ENCODE measurements at places on chromosomes 7 and 10.

DNA sequence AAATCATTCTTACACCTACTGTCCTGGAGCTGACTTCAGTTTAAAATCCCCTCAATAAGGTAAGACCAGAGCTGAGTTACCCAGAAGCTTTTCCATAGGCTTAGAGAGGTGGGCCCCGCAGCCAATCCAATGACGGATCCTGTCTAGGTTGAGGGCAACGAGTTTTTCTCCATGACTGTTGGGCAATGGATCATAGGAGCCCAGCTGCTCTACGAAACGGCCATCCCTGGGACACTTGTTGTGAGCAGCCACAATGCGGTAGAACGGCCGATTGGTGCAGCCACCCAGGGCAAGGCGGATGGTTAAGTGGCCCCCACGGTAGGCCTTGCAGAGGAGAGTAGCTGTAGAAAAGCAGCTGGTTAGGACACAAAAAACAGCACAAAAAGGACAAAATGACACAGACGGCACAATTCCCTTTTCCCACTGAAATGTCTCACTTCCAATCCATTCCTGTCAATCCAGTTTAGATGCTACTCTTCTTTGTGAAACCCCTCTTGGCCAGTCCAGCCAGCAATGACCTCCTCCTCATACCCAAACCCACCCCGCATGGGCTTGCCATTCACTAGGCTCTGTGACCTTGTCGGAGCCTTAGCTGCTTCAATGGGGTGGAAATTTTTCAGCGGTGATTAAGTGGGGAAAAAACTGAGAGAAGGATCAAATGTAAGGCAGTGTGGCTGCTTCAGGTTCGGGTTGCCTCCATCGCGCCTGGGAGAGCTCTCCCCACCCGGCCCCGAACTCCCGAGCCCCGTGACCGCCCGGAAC is 580 bp downstream of the MRPS16 start:
- peaks cover 28% of the 10 kb centered on the region for H3K36me3 ChIP-seq
- no peaks in the 10 kb centered on the region for H3K27me3 ChIP-seq
- peak overlapping the region; percentile 89 for H3K27ac ChIP-seq

DNA sequence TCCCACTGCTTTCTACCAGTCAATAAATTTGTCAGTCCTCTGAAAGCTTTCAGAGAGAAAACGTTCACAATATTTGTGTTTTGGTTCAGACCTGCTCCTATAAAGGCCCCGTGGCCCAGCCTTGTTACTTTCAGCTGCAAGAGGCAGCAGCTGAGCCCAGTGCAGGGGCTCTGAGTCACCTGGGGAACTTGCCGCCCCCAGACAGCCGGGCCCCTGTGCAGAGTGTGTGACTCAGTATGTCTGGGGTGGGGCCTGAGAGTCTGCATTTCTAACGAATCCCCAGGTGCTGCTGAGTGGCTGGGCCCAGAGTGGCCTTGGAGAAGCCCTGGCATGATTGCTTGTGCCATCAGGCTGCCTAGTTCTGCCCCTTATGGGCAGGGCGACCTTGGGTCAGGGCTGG is 303.5 kb downstream of the PAXIP1 start:
- peaks cover 5% of the 10 kb centered on the region for H3K4me1 ChIP-seq
- H3K4me3 ChIP-seq, result no peak overlapping the region
- H3K27ac ChIP-seq, result no peak overlapping the region
- peak; percentile 37 for DNase-seq
- H3K36me3 ChIP-seq, result no peaks in the 10 kb centered on the region
- H3K27me3 ChIP-seq, result no peaks in the 10 kb centered on the region

- DNase-seq, result no peak
- no peak overlapping the region for H3K27ac ChIP-seq
- H3K4me3 ChIP-seq, result no peak overlapping the region
- H3K4me1 ChIP-seq, result no peaks in the 10 kb centered on the region
- no peaks in the 10 kb centered on the region for H3K36me3 ChIP-seq
- no peaks in the 10 kb centered on the region for H3K27me3 ChIP-seq
These were observed 52.8 kb downstream of the ABLIM1 start for GRCh38 chr10:114605155-114605797.

GRCh38 chr7:101138213-101138870 is 11.4 kb downstream of the SERPINE1 start:
- H3K27ac ChIP-seq, result peak overlapping the region; percentile 98
- H3K27me3 ChIP-seq, result no peaks in the 10 kb centered on the region
- peaks cover 45% of the 10 kb centered on the region for H3K4me1 ChIP-seq
- peak overlapping the region; percentile 33 for H3K4me3 ChIP-seq

- no peaks in the 10 kb centered on the region for H3K27me3 ChIP-seq
- no peak overlapping the region for H3K27ac ChIP-seq
- H3K4me3 ChIP-seq, result no peak overlapping the region
- DNase-seq, result no peak
These were observed 11.0 kb downstream of the PHKG1 start for GRCh38 chr7:56081626-56082340.

DNA sequence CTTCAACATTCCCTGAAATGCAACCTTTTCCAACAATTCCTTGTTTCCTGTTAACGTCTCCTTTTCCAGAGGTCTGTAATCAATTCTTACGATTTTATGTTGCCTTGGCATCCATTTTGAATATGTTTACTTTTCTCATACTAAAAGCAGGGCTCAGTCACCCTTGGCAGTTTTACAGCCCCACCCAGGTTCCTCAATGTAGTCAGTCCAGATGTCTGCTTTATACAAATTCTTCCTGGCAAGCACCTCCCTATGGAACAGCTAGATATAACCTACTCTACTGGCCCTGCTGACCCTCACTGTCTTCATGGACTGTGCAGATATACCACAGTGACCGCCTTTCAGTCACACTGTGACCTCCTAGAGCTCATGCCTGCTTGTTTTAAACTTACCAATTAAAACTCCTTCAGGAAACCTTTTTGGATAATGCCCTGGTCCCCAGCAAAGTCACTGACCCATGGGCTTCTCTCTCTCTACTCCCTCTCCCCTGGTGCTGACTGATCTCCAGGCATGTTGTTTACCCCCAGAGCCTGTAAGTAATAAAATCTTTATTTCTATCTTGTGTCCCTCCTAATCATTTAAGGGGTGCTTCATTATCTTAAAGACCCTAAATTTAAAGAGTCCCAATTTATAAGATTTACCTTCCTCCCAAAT is 147.1 kb upstream of the STEAP1 start:
- no peak overlapping the region for H3K27ac ChIP-seq
- H3K4me1 ChIP-seq, result no peaks in the 10 kb centered on the region
- no peaks in the 10 kb centered on the region for H3K36me3 ChIP-seq
- no peak for DNase-seq
- no peaks in the 10 kb centered on the region for H3K27me3 ChIP-seq

- H3K4me3 ChIP-seq, result no peak overlapping the region
- H3K27ac ChIP-seq, result no peak overlapping the region
- no peaks in the 10 kb centered on the region for H3K36me3 ChIP-seq
- no peak for DNase-seq
- H3K4me1 ChIP-seq, result no peaks in the 10 kb centered on the region
- H3K27me3 ChIP-seq, result peaks cover 17% of the 10 kb centered on the region
These were observed 294.7 kb upstream of the PITRM1 start for GRCh38 chr10:3467052-3467951.

DNA sequence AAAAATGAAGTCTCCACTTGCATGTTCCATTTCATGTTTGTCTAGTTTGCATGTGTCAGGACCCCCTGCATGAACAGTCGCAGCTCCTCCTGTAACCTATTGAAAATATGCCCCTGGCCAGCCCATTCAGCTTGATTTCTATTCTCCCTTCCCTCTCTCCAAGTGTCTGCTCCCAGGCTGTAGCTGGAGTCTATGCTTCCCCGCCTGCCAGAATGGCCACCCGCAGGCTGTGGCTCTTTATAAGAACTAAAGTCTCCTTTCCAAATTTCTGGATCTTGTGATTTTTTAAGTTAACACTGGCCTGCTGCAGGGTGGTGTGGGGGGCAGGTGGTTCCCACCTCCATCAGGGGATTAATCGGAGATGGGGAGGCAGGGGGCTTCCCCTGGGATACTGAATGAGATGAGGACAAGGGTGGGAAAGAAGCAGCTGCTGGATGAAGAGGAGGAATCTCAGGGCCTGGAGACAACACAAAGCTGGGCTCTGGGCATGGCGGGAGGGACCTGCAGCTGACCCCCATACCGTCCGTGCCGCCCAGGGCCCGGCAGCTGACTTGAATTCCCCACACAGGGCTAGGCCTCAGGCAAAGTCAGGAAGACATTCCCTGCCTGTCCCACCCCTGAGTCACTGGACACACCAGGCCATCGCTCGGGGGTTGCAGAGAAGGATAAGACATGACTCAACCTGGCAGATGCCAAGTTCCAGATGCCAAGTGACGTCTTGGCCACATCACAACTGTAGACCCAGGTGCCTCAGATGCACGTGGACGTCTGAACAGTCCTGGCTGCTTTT is 399.5 kb upstream of the FOXK1 start:
- no peak overlapping the region for H3K4me3 ChIP-seq
- no peaks in the 10 kb centered on the region for H3K36me3 ChIP-seq
- DNase-seq, result no peak
- H3K27me3 ChIP-seq, result peaks cover 2% of the 10 kb centered on the region
- no peaks in the 10 kb centered on the region for H3K4me1 ChIP-seq

DNA sequence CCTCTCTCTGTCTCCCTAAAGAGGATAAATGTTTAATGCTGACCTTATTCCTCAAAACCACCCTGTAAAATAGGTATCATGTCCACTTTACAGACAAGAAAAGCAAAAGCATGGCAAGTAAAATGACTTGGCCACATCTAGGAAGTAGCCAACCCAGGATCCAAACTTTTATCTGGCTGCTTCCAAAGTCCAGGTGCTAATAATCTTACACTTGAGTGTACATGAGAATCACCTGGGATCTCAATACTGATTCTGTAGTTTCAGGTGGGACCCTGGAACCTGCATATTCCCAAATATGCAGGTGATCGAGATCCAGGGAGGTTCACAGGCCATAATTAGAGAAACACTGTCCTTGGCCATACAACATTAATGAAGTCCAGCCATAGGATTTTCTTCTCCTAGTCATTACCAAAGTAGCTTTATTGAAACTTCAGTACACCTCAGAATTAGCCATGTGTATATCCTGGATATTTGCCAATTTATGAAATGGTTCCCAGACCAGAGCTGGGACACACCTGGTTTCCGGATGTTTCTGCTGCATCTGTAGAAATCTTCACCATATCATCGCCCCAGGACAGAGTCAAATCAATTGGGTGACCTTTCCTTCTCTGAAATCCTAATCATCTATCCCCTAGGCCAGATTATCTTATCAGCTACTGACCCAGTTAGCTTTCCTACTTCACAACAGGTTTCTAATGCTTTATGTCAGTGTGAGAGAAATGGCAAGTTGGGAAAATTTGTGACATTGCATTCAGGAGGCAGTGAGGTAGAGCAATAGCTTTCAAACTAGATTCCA is 119.1 kb upstream of the KMT2E start:
- H3K36me3 ChIP-seq, result no peaks in the 10 kb centered on the region
- H3K27ac ChIP-seq, result no peak overlapping the region
- no peak for DNase-seq
- H3K4me1 ChIP-seq, result no peaks in the 10 kb centered on the region
- no peak overlapping the region for H3K4me3 ChIP-seq
- peaks cover 24% of the 10 kb centered on the region for H3K27me3 ChIP-seq

DNA sequence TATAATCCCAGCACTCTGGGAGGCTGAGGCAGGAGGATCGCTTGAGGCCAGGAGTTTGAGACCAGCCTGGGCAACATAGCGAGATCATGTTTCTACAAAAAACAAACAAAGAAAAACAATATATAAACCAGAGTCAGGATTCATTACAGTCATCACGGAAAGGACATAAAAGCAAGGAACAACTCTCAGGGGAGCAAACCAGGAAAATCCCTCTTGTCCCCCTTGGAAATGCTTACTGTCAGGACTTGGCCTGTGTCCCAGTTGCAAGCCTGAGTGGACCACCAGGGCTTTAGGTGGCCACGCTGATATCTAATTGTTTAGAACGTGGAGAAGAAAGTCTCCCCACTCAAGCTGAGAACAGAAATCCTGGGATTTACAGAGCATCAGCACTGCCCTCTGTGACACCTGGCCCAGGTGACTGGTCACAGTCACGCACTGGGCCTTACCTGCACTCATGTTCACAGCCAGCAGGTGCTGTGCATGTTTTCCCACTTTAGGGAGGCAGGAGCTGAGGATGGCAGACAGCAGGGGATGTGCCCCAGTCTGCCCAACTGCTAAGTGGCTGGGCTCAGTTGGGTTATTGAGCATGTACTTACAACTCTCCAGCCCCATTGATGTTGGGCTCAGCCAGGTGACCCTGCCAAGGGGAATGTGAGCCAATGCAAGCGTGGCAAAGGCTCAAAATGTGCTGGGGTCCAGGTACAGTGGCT is 60.9 kb downstream of the TMEM130 start:
- H3K36me3 ChIP-seq, result no peaks in the 10 kb centered on the region
- H3K27ac ChIP-seq, result no peak overlapping the region
- DNase-seq, result no peak
- H3K4me1 ChIP-seq, result no peaks in the 10 kb centered on the region

DNA sequence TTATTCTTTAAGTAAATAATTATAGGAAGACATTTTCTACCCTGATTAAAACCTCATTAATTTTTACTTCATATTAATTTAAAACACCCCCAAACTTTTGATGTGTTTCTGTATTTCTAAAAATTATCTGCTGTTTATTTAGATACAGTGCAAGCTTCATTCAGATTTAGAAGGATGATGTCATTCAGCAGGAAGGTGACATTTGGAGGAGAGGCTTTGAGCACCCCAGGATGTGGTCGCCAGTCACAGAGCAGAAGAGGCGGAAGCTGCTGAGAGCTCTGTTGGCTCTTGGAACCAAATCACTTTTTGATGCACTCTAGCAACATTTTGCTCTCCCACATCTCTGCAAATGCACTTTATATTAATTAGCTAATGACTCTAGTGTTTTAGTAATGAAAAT is 233.9 kb upstream of the CACNA2D1 start:
- H3K27ac ChIP-seq, result no peak overlapping the region
- DNase-seq, result no peak
- H3K4me1 ChIP-seq, result no peaks in the 10 kb centered on the region
- H3K36me3 ChIP-seq, result no peaks in the 10 kb centered on the region
- no peak overlapping the region for H3K4me3 ChIP-seq

DNA sequence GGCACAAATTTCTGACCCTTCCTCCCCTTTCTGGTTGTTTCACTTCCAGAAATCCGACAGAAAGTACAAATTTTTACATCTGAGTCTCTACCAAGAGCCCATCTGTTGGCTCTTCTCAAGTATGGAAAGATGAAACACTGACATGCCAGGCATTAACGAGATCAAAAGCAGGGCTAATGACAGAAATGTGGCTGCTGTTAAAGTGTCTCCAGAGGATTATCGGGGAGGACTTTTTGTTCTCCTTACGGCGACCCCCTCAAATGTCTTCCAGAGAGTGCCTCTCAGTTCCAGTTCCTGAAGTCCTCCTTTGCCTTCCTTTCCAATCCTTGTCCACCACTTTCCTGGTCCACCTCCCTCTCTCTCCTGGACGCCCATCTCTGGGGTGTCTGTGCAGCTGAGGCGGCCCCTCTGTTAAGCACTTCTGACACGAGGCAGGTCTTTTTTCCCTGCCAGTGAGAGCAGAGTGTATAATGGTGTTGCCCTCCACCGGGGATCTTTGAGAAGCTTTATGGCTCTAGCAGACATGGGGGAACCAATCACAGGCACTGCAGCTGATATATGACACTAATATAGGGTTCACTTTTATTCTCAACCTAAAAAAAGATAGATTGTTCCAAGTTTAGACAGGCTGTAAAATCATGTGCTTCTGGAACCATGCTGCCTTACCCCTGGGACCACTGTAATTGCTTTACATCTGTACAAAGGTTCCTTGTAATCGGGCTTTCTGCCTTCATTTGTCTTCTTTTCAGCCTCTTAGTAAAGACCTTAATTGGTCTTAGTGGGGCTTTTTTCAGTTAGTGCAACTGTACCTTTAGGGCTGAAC is 757.1 kb downstream of the AUTS2 start:
- no peaks in the 10 kb centered on the region for H3K4me1 ChIP-seq
- DNase-seq, result no peak
- no peak overlapping the region for H3K4me3 ChIP-seq
- H3K36me3 ChIP-seq, result no peaks in the 10 kb centered on the region

- peaks cover 6% of the 10 kb centered on the region for H3K27me3 ChIP-seq
- H3K36me3 ChIP-seq, result peaks cover 3% of the 10 kb centered on the region
- peaks cover 13% of the 10 kb centered on the region for H3K4me1 ChIP-seq
- peak overlapping the region; percentile 78 for H3K4me3 ChIP-seq
- peak; percentile 82 for DNase-seq
- peak overlapping the region; percentile 90 for H3K27ac ChIP-seq
These were observed 441 bp downstream of the BMI1 start for GRCh38 chr10:22321156-22321923.
